T-helper 9 cell (primary cell): ENCODE measurements at places on chromosomes 4 and X.

- no peak for DNase-seq
Observed at GRCh38 chr4:16387448-16387847, 161.2 kb upstream of the TAPT1 start.

DNA sequence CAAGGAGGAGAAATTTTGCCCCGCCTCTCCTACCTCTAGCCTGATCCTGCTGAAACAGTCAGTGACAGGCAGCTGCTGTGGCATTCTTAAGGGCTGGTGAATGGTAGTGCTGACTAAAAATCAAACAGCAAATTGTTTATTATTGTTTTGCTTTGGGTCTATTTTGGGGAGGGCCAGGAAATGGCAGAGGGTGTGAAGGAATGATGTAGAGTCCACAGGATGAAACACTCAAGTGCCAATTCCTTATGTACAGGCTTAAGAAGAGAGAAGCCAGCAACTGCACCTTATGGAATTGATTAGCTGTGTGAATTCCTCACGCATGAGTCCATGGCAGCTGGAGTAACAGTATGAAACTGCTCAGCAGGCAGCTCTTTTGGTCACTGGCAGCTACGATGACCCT, 39.7 kb downstream of the VEGFC start:
- no peak for DNase-seq

DNA sequence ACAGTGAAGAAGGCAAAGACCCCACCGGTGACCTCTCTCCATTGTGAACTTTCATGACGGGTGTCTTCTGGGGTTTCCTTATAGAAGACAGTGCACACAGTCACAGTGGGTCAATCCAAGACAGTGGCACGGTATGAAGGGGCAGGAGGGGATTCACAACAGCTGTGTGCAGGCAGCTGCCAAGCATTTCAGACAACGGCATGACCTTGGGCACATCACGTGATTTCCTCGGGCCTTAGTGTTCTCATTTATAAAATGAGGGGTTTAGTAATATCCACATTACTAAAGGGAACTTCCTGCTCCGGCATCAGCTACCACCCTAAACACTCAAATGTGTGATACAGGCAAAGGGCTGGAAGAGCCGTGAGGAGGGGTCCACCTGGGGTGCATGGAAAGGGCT, 42.9 kb downstream of the RBM47 start:
- DNase-seq: no peak

DNA sequence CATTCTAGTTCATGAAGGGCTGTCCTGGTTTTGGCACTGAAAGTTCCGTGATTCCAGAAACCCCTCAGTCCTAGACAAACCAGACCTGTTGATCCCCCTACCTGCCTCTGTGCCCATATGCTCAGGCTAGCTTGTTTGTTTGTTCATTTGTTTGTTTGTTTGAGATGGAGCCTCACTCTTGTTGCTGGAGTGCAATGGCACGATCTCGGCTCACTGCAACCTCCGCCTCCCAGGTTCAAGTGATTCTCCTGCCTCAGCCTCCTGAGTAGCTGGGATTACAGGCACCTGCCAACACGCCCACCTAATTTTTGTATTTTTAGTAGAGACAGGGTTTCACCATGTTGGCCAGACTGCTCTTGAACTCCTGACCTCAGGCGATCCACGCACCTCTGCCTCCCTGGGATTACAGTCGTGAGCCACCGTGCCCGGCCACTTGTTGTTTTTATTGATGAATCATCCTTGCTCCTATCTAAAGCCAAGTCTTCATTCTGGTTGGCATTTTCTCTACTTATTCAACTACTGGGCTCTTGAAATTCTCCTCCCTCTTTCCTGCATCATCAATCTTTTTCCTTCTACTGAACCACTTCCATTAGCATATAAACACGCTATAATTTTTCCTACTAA, 86.3 kb upstream of the BMP2K start:
- DNase-seq: no peak

GRCh38 chr4:170037481-170037880, 11.3 kb upstream of the MFAP3L start:
- no peak for DNase-seq

DNA sequence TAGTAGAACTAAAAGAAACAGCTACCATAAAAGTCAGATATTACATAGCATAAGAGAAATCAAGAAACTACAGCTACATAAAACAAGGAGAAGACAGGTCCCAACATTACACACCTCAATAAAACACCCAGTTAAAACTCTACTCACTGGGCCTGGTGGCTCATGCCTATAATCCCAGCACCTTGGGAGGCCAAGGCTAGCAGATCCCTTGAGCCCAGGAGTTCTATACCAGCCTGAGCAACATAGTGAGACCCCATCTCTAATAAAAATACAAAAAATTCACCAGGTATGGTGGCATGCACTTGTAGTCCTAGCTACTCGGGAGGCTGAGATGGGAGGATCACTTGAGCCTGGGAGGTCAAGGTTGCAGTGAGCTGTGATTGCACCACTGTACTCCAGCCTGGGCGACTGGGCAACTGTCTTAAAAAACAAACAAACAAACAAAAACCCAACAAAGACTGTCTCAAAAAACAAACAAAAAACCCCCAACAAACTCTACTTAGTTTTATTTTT, 15.2 kb upstream of the TXLNG start:
- DNase-seq: no peak

DNA sequence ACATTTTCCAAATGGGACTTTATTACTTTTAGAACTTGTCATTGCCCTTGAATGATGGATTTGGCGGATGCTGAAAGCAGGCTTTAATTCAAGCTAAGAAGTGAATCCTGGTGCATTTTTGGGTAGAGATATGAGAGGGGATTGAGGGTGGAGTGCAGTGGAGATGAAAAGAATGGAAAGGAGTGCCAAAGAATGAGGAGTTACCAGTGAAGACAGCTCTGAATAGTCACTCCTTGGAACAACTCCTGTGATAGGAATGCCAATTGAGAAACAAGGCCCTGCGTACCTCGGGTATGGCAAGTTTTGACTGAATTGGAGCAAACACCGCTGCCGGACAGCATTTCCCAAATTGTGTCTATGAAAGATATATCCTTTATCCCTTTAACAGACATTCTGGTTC, 36.5 kb upstream of the ETNPPL start:
- DNase-seq: no peak

DNA sequence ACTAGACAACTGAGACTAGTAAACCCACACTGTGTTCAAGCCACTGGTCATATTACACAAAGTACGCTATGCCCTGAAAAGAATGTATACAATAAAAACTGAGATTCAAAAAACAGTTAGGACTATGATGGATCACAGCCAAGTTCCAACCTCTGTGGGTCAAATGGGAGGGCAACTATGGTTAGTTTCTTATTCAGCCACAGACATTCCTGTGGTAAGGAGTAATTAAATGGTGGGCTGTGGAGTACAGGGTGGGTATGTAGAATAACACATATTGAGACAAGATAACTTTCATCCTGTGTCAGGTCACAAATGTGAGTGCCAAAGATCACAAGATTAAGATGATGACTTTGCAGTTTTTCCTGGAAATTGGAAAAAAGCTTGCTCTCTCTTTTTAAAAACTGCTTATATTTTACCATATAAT, 167.2 kb downstream of the NPNT start:
- no peak for DNase-seq

GRCh38 chr4:120777459-120777858, 145.1 kb downstream of the PRDM5 start:
- DNase-seq: no peak

DNA sequence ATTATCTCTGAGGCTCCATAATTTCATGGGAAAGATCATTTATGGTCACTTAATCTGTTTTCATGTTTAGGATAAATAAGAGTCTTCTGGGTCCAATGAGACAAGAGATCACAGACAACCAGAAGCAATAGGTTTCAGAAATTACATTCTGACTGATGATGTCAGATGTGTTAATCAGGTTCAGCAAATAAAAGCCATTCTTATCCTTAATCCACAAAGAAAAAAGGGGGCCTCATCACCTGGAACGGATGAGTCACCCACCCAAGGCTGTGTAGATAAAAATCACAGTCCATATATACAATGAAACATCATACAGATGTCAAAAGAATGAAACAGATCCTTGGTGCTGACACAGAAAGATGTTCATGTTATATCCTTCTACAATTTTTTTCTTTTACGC, 36.6 kb downstream of the SYTL4 start:
- no peak for DNase-seq

DNA sequence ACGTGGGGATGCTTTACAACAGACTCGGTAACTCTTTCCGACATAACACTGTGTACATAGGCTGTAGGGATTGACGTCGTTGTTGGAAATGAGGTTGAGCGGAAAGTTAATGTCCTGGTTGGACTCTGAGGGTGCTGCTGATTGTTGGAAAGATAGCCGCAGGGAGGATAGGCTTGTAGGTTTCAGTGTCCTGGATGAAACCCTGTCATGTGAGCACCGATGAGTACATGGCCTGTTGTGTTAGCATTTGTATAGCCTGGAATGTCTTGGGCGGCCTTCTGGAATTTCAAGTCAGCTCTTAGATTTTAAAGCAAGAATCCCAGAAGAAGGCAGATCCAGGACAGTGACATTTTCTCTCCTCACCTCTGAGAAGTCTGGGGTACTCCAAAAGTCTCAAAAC, 63.3 kb downstream of the TBC1D14 start:
- DNase-seq: no peak

DNA sequence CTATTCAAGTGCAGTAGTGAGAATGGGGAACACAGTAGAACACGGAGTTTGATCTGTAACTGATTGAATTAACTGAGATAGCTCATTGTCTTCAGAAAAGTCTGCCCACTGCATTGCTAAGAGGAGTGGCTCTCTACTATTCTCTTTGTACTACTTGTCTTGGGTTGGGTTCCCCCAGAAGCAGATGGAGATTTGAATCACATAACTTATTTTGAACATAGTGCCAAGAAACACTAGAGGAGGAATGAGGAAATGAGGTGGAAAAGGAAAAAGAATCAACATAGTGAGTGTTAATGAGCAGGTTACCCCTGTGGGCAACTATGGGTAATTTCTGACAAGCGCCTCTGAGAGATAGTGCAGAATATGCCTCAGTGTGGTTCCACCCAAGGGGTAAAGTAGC, 362.7 kb downstream of the STIM2 start:
- DNase-seq: no peak

- no peak for DNase-seq
Observed at GRCh38 chrX:10725071-10725470, 104.7 kb upstream of the MID1 start.

- no peak for DNase-seq
Observed at GRCh38 chrX:38089173-38089982, 83.0 kb downstream of the SYTL5 start.

DNA sequence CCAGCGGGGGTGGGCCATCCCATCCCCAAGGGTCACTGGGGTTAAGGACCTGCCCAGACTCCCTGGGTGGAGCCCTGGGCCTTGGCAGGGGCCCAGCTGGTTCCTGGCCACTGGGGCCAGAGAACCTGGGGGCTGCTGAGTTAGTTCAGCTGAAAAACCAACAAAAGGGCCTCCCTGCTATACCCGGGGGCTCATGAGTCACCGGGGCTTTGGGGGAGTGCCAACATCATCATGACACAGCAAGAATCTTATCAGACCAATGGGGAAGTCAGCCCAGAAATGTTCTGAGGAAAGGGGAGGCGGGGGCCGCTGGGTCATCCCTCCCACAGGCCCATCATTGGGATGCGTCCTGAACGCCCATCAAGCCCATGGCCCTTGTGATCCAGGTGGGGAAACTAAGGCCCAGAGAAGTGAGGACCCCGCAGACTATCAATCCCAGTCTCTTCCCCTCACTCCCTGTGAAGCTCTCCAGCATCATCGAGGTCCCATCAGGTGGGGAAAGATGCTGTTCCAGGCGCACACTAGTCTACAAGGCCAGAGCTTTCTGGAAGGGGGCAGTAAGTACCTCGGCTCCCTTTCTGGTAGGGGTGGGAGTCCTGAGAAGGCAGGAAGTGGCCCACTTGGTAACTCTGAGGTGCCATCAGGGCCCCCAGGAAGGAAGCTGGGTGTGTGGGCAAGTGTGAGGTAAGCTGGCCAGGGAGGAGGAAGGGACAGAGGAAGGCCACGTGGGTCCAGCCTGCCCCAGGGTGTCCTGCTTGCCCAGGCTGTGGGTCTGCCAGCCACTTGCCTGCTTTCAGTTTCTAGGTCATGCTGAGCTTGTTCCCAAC, 4.5 kb downstream of the G6PD start:
- DNase-seq: no peak
